ENCODE measurements at places on chromosomes 5 and 9.
A peak's percentile ranks its signal among the peaks of the same experiment; 100 is the strongest.

DNA sequence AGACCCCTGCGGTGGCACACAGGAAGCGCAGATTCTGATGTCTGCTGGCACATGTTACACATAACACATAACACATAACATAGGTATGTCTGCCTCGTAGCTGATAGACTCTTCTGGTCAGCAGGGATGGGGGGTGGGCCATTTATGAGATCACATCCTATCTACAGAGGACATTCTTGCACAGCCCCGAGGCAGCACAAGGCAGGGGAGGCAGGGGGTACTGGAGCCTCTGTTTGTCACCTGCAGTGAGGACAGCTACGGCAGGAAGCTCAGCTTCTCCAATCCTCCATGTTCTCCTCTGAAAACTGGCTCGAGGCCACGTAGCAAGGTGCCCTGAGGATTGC is 16.7 kb upstream of the MED10 start:
- DNase-seq = no peak

DNA sequence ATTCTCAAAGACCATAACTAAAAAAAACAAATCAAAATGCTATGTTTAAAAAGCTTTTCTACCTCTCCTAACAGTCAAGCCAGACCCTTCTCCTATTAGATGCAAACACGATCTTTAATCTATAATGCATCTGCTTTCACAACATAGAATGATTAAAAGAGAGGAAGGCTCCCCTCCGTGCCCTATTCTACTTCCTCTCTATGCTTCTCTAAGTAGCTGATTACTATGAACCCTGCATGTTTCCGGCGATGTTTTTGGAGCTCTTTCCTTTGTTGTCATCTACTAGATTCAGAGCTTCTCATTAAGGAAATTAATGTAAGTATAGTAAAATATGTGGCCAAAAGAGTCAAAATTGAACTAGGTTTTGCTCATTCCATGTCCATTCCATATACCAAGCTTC is 29.2 kb upstream of the CEP120 start:
- peak; percentile 26 for DNase-seq

- no peak for DNase-seq
Observed at GRCh38 chr5:72204946-72205345, 97.7 kb downstream of the MAP1B start.

GRCh38 chr5:72558383-72558782 is 51.2 kb upstream of the ZNF366 start:
- DNase-seq = no peak

DNA sequence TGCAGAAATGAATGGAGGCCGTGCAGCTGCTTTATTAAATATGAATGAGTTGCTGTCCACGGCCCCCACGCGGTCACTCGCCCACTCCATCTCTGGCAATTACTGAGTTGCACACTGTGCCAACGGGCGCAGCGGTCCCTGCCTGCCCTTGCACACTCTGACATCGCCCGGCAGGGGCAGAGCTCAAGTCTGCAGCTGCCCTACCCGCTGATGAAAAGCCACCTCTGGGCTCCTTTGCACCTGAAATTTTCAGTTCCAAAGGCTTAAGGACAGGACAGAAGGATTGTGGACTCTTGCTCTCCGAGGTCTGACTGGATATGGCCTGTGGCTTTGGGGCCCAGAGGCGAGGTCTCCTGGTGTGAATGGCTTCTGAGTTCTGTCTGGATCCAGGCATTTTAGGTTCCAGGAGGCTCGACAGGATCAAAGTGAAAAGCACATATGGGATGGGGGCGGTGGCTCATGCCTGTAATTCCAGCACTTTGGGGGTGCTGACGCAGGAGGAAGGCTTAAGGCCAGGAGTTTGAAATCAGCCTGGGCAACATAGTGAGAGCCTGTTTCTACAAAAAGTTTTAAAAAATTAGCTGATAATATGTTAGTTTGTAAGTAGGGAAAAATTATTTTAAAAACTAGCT is 201.8 kb downstream of the PAX5 start:
- no peak for DNase-seq

GRCh38 chr5:133316346-133317343 is 264.8 kb downstream of the HSPA4 start:
- DNase-seq = no peak

- DNase-seq = no peak
Observed at GRCh38 chr9:136429683-136430491, 9.8 kb downstream of the INPP5E start.

DNA sequence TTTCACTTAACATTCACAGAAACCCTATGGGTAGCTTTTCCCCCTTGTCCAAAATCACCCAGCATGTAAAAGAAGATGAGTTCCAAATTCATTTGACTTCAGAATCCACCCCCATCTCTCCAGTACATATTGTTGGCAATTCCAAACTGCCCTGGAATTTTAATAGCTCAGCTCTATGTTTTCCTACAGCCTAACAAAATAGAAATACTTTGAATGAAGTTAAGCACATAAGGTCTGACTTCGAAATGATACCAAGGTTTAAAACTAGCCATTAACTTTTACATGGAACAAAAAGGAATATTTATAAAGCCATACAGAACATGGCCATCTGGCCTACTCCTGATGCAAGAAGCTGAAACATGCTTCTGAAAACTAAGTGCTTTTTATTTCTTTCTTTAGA is 634.3 kb downstream of the PDE4D start:
- no peak for DNase-seq

- no peak for DNase-seq
Observed at GRCh38 chr9:22146604-22147003, 137.5 kb upstream of the CDKN2B start.

GRCh38 chr5:110663525-110663924 is 62.9 kb downstream of the TMEM232 start:
- DNase-seq = peak; percentile 54

GRCh38 chr5:89313804-89314588 is 431.0 kb upstream of the MEF2C start:
- peak; percentile 32 for DNase-seq

DNA sequence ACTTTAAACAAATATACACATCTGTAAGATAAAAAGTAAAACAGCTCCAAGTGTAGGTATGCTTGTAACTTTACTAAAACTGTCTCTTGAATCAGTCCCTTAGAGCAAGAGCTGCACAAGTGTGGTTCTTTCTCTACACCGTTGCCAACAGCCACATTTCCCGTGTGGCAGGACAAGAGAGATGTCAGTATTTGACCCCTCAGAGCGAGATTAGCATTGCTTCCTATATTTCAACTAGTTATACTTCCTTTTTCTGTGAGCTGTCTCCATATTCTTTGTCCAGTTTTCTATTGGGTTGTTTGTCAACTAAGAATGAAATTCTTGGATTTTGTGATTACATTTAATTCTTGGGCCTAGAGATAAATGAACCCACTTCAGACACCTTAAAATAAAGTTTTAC is 8.0 kb downstream of the PLIN2 start:
- peak; percentile 81 for DNase-seq
